Naive thymus-derived CD4-positive, alpha-beta T cell (primary cell): ENCODE measurements at places on chromosomes 7 and 10. TPM values are rescaled to one million over a fixed set of nuclear protein-coding genes. Genes with fewer than 3 reads are reported as not detected.

The PAPSS2 gene
- total RNA-seq: 1.6 TPM

The MKX gene
- total RNA-seq: 0.05 TPM in 1 of 2 replicates, not detected in the other

The ANKIB1 gene
- total RNA-seq: 98.6 TPM

The TMEM273 gene
- 1.8 TPM for total RNA-seq

The FKBP6 gene
- total RNA-seq: 0.24 TPM

GRCh38 chr7:18165166-18165565 lies 137.5 kb upstream of the PRPS1L1 start:
- no peaks in the 10 kb centered on the region for H3K27me3 ChIP-seq
- H3K27ac ChIP-seq: no peak overlapping the region
- no peaks in the 10 kb centered on the region for H3K36me3 ChIP-seq
- H3K4me3 ChIP-seq: no peak overlapping the region

DNA sequence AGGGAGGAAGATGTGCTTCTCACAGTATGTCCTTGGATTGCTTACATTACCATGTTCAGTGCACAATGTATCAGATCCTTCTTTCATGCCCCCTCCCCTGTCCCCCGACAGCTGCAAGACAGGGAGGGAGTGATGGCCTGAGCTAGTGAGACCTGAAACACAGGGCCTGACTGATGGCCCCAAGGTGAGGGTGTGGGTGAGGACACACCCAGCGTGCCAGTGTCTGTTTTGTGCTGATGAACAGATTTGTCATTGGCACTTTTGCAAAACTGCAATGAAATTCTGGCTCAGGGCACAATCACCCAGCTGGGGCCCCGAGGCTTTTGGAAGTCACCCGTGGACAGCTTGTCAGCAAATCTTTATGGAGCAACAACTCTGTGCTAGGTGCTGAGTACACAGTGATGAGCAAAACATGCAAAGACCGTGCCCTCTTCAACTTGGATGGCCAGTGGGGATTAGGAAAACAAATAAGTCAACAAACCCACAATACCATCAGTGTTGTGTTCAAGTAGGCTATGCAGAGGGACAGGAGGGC lies 59.4 kb upstream of the EMX2 start:
- no peak overlapping the region for H3K27ac ChIP-seq
- DNase-seq: no peak
- H3K27me3 ChIP-seq: no peaks in the 10 kb centered on the region
- H3K36me3 ChIP-seq: no peaks in the 10 kb centered on the region
- H3K4me1 ChIP-seq: no peaks in the 10 kb centered on the region

GRCh38 chr10:80268266-80268665 lies 21.2 kb downstream of the MAT1A start:
- H3K4me1 ChIP-seq: no peaks in the 10 kb centered on the region
- no peak overlapping the region for H3K27ac ChIP-seq
- H3K27me3 ChIP-seq: no peaks in the 10 kb centered on the region
- H3K36me3 ChIP-seq: no peaks in the 10 kb centered on the region

DNA sequence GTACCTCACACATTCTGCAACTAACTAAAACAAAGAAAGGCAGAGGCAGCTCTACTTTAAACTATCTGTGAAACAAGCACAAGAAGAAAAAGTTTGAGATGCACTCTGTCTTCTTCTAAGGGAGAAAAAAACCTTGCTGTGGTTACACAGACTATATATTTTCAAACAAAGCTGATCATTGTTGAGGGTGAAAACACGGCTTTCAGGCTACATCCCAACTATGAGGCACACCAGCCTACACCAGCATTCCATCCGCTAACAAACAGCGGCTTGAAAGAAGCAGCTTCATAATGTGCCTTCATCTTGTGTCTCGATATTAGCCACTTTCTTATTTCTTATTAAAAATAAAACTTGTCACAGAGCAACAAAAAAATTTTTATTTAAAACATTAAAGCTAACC lies 79.1 kb downstream of the USP6NL start:
- DNase-seq: no peak
- no peaks in the 10 kb centered on the region for H3K4me1 ChIP-seq
- no peaks in the 10 kb centered on the region for H3K27me3 ChIP-seq

DNA sequence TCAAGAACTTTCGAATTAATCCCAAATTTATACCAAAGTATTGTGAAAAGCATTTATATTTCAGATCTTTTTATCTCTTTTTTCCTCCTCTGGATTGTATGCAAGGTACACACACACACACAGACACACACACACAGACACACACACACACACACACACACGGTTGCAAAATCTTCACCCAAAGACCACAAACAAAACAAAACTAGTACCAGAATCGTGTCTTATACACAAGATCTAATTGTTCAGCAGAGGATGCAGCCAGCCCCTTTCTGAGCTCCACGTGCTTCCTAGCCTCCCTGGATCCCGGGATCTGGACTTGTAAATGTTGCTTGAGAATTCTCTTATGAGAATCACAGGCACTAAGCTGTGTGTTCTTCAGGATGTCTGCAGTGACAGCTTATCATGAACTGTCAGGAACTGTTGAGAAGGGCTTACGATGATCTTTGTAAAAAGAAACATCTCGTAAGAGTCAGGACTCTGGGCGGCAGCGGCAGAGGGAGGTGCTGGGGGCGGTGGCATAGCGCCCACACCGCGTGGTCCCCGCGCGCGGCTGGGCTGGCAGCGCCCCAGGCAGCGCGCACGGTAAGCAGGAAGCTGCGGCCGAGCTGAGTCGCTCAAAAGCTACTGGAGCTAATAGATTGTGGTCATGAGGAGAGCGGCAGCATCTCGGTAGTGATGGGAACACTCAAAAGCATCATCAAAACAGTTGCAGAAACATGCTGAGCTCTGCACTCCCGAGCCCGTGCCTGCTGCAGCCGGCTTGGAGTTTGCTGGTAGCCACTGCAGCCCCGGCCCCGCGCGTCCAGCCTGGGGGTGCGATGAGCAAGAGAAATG lies 277.6 kb downstream of the GATA3 start:
- H3K4me3 ChIP-seq: peak overlapping the region; percentile 71
- no peaks in the 10 kb centered on the region for H3K27me3 ChIP-seq
- H3K4me1 ChIP-seq: peaks cover 23% of the 10 kb centered on the region
- H3K36me3 ChIP-seq: no peaks in the 10 kb centered on the region

DNA sequence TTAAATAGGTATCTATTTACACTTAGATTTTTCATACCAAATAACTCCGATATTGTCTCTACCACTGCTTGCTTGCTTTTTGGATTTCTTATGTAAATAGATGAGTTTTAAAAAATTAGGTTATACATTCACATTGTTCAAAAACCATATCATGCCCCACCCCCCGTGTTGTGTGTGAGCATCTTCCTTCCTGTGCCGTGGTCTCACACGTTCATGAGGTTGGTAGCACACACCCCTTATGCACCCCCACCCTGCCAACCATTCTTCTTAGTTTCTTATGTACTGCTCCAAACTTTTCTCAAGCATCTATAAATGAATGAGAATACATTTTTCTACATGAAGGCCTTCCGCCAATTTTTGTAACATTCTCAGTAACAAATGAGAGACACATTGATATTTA lies 115.6 kb downstream of the FANK1 start:
- H3K27ac ChIP-seq: no peak overlapping the region
- H3K27me3 ChIP-seq: no peaks in the 10 kb centered on the region
- peaks cover 3% of the 10 kb centered on the region for H3K4me1 ChIP-seq
- H3K4me3 ChIP-seq: no peak overlapping the region
- no peak for DNase-seq

DNA sequence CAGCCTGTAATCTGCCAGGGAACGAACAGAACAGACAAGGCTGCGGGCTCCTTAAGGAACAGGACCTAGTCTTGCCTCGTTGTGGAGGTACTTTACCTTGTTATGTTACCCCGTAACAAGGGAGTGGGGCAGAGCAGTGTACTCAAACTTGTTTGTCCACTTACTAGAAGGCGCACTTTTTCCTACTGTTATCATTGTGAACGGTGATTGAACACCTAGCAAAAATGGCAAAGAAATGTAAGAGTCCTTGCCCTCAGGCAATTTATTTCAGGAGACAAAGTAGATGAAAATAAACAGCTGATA lies 620 bp upstream of the IMPDH1 start:
- H3K36me3 ChIP-seq: no peaks in the 10 kb centered on the region
- H3K27me3 ChIP-seq: no peaks in the 10 kb centered on the region
- H3K4me1 ChIP-seq: peaks cover 21% of the 10 kb centered on the region
- no peak for DNase-seq
- peak overlapping the region; percentile 81 for H3K27ac ChIP-seq
- H3K4me3 ChIP-seq: peak overlapping the region; percentile 89

DNA sequence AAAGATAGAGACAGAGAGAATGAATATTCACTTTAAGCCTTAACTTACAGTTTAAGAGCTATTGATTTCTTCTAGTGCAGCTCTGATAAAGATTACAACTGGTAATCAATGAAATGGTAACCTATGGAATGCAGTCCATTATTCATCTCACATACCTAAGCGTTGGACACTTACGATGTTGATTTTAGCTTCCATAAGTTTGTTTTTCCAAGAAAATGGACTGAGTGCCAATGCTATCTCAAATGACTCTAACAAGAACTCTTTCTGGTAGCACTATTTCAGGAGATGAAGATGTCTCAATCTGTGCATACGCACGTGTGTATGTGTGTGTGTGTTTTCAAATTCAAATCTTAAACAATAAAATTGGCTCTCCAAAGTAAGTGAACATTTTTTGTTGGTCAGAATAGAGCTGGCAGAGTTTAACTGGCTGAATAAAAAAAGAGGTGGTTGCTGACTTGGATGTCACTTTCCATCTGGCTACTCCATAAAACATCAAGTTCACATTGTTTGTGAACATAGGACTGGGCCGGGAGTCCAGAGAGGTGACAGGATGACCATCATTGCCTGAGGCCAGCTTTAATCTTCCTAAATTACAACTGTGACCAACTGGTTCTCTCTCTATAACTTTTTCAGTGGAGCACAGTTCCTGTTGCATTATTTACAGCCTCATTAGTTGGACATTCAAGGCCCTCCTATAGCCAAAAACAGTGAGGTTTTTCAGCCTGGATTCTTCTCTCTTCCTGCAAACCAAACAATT lies 106.9 kb upstream of the CSTF2T start:
- DNase-seq: no peak
- no peak overlapping the region for H3K4me3 ChIP-seq
- no peaks in the 10 kb centered on the region for H3K4me1 ChIP-seq
- no peaks in the 10 kb centered on the region for H3K36me3 ChIP-seq

- no peak for DNase-seq
- no peak overlapping the region for H3K4me3 ChIP-seq
- no peaks in the 10 kb centered on the region for H3K4me1 ChIP-seq
These were observed 76.4 kb downstream of the FRMD4A start for GRCh38 chr10:14254368-14254767.

DNA sequence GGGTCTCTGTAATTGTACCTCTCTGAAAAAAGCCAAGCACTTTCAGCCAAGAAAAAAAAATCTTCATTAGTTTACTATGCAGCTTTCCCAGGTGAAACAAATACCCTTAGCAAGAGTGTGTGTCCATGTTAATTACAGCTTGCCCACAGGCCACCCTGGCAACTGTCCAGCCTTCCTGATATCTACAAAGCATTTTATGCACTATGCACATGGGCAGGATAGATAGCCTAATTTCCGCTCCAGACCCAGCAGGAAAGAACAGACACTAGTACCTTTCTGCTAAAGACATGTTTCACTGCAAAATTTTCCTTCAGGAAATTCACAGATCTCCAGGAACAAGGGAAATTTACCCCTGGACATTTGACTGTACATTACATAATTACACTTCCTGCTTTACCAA lies 24.4 kb downstream of the CACNA2D1 start:
- no peaks in the 10 kb centered on the region for H3K4me1 ChIP-seq
- no peaks in the 10 kb centered on the region for H3K27me3 ChIP-seq
- H3K27ac ChIP-seq: no peak overlapping the region
- DNase-seq: no peak
- H3K36me3 ChIP-seq: no peaks in the 10 kb centered on the region

GRCh38 chr10:46995234-46995633 lies 84.0 kb downstream of the PTPN20 start:
- no peaks in the 10 kb centered on the region for H3K36me3 ChIP-seq
- no peak for DNase-seq
- no peak overlapping the region for H3K4me3 ChIP-seq
- H3K4me1 ChIP-seq: no peaks in the 10 kb centered on the region
- H3K27ac ChIP-seq: no peak overlapping the region

GRCh38 chr7:50648570-50649169 lies 83.5 kb upstream of the DDC start:
- H3K4me3 ChIP-seq: no peak overlapping the region
- H3K36me3 ChIP-seq: no peaks in the 10 kb centered on the region

GRCh38 chr10:71283876-71284275 lies 35.2 kb upstream of the SLC29A3 start:
- no peak overlapping the region for H3K27ac ChIP-seq
- no peak for DNase-seq
- H3K36me3 ChIP-seq: no peaks in the 10 kb centered on the region
- H3K4me1 ChIP-seq: no peaks in the 10 kb centered on the region
- H3K4me3 ChIP-seq: no peak overlapping the region

- no peaks in the 10 kb centered on the region for H3K4me1 ChIP-seq
- H3K27ac ChIP-seq: no peak overlapping the region
- H3K27me3 ChIP-seq: no peaks in the 10 kb centered on the region
- H3K36me3 ChIP-seq: no peaks in the 10 kb centered on the region
These were observed 66.3 kb upstream of the LRGUK start for GRCh38 chr7:134060874-134061273.

DNA sequence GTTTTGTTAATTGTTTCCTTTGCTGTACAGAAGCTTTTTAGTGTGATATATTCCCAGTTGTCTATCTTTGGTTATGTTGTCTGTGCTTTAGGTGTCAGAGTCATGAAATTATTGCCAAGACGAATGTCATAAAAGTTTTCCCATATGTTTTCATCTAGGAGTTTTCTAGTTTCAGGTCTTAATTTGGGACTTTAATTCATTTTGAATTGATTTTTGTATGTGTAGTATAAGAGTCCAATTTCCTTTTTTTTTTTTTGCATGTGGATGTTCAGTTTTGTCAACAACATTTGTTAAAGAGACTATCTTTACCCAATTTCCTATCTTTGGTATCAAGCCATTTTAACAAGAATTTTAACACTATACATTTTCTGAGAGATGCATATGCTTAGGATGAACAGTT lies 432.2 kb downstream of the CNTNAP2 start:
- no peak overlapping the region for H3K27ac ChIP-seq
- H3K4me1 ChIP-seq: no peaks in the 10 kb centered on the region
- DNase-seq: no peak
- no peaks in the 10 kb centered on the region for H3K36me3 ChIP-seq
- H3K27me3 ChIP-seq: no peaks in the 10 kb centered on the region

DNA sequence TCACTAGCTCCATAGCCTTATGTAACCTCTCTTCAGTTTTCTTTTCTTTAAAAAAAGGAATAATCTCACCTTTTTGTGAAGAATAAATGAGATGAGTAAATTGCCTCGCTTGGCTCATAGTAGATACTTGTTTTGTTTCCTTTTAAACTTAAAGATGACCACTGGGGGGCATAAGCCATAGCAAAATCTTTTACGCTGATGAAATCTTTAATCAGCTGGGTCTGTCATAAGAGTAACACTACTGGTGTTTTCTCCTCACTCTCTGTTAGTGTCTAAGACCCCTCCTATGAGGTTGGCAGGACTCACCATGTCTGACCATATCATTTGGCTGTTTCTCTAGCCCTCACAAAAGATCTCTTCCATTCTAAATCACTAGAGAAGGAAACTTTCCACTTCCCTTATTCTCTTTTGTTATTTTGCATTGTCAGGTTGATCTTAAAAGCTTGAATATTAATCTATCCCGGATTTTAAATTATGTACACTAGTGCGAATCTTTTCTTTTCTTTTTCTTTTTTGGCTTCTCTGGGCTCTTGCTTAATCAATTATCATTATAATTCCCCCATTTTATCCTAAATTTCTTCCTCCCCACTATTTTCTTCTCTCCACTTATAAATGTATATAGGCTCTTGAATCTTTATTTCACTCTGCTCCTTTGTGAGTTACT lies 12.5 kb downstream of the STAG3 start:
- no peaks in the 10 kb centered on the region for H3K36me3 ChIP-seq
- no peaks in the 10 kb centered on the region for H3K27me3 ChIP-seq
- peaks cover 22% of the 10 kb centered on the region for H3K4me1 ChIP-seq
- peak; percentile 56 for DNase-seq
- H3K27ac ChIP-seq: peak overlapping the region; percentile 15
- H3K4me3 ChIP-seq: no peak overlapping the region
